KG1 (cell line): ENCODE measurements at places on chromosomes 16 and 17.

- no peak for DNase-seq
Measured at GRCh38 chr16:15605839-15606517, 37.0 kb downstream of the MARF1 start.

- DNase-seq = no peak
Measured at GRCh38 chr17:64685705-64686104, 23.6 kb upstream of the SMURF2 start.

GRCh38 chr17:6303664-6304063 lies 131.3 kb downstream of the AIPL1 start:
- DNase-seq = no peak

GRCh38 chr16:24085666-24086065 lies 170.5 kb upstream of the CACNG3 start:
- DNase-seq = no peak

DNA sequence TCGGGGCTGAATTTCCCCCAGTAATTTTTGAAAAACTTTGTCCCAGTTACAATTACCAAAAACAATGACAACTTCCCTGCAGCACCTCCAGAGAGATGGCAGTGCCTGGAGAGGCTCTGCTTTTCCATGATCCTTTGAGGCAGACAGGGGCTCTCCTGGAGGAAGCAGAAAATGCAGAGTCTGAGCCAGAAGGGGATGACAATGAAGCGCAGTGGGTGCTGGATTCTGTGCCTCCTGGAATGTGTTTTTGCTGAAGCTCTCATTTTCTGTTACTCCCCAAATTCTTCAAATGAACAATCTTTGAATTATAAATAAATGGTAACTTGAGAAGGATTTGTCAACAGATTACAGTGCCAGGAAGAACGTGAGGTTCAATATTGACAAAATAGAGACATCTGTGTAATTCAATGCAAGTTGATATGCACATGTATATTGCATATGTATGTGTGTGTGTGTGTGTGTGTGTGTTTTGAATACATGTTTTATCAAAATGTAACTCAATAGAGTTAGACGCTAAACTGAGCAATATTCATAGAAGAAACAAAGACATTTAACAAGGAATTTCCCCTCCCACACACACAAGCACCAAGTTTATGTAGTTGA lies 9.7 kb upstream of the RUSF1 start:
- DNase-seq = no peak

DNA sequence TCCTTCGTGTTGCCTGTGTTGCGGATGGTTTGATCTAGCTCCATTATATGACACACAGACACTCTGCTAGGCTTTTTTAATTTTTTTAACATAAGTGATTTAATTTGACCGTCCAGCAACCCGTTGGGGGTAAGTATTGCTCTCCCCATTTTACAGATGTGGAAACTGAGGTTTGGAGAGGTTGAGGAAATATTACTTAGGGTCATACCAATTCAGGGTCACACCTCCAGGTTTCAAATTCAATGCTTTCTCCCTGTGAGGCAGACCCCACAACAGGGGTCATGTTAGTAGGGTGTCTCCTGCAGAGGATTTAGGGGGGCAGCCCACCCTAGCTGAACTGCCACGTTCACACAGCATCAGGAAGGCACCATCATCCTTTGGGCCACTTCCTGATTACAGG lies 179.4 kb downstream of the COPRS start:
- DNase-seq = no peak

GRCh38 chr16:21563676-21564075 lies 35.7 kb upstream of the METTL9 start:
- no peak for DNase-seq

GRCh38 chr17:60087882-60088669 lies 9.4 kb upstream of the HEATR6 start:
- no peak for DNase-seq

GRCh38 chr16:11994143-11995119 lies 17.9 kb downstream of the SNX29 start:
- no peak for DNase-seq

DNA sequence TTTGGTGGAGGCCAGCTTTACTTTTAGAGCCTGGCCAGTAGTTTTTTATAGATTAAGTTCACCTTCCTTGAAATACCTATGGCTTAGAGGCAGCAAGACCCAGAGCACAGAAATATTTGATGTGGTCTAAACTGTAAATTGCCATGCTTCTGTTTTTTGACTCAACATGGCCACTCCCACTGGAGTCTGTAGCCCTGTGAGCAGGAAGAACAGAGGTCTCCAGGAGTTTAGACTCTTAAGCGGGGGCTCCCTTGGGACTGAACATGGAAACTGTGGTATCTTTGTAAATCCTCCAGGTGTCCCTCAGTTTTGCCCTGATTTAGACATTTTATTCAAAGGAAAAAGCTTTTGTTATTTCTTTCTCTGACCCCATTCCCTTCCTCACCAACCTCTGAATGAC lies 145.6 kb downstream of the FTO start:
- DNase-seq = no peak
